Fibroblast of skin of right quadriceps (primary cell): ENCODE measurements at places on chromosomes 6 and 20.

GRCh38 chr6:27825025-27825793, 87.0 kb downstream of the OR2B2 start:
- DNase-seq, result no peak

- peak; percentile 6 for DNase-seq
These were observed 31.8 kb downstream of the TREML1 start for GRCh38 chr6:41122373-41122772.

GRCh38 chr20:37364013-37364926, 18.3 kb downstream of the SRC start:
- DNase-seq, result no peak

DNA sequence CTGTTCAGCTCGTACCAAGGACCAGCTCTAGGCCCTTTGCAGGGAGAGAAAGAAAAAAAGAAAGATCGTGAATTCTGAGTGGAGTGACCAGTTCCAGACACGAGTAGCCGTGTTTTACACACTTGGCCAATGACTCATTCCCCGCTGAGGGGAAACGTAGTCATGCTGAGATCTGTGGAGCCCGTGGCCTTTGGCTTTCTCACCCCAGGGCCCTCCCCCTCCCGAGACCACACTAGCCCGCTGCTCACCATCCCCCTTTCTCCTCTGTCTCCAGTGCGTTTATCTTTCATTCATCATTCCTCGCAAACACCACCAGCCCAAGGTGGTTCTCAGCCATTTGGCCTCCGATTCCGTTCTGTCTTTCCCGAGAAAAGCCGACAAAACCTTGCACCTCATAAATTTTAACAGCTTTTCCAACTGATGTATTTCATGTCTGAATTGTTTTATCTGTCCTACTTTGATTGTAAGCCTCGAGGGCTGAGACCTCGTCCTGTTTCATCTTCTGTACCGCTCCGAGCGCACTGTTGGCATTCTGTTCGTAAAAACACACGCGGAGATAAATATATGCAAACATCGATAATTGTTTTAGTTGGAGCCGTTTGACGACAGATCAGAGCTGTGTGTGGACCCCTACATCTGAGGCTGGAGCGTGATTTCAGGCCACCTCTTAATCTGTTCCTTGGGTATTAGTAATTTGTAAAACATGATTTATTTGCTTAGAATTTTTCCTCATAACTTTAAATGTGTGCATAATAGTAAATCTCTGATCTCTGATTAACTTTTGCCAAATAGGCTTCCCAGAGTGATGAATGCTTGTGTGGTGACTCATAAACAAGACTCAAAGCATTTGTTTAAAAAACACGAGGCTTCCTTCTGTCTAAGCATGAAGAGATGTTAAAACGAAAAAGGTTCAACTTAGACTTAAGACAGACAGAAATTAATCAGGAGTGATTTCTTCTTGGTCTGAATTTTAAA, 336.6 kb downstream of the CDH4 start:
- peak; percentile 87 for DNase-seq

GRCh38 chr6:122491919-122492555, 20.4 kb upstream of the SERINC1 start:
- DNase-seq, result peak; percentile 58

GRCh38 chr6:25010902-25011625, 75.3 kb upstream of the RIPOR2 start:
- DNase-seq, result peak; percentile 67

DNA sequence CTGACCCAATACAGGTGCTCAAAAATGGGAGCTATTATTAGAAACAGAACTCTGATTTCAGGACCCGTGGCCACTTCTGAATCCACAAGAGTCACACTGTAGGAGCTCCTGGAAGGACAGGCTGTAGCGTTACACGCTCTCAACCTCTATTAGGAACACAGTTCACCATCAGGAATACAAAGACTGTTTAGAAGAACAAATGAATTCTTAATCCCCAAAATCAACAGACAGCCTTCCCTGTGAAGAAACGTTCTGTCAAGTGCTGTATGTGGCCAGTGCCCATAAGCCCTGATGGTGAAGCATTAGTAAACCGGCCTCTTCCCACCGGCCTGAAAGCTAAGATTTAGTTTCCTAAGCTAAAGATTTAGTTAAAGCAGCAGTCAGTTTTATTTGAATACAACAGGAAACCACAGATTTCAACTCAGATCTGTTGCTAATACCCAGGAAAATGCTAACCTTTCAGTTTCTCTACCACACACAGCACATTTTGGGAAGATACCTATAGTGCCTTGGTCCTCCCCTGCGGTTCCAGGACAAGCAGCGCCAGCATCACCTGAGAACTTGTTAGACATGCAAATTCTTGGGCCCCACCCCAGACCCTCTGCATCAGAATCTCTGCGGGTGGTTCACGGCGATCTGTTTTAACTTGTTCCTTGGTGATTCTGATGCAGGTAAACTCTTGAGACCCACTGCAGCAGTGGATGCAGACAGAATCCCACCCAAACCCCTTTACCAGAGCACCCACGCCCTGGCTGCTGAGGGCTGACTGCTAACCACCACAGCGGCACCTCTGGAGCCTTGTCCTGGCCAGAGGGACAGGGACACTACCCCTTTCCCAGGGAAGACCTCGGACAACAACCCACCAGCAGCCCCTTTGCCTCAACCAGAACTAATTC, 33.4 kb downstream of the MTRES1 start:
- no peak for DNase-seq

- peak; percentile 8 for DNase-seq
These were observed 60.5 kb downstream of the DOP1A start for GRCh38 chr6:83127976-83128375.

- no peak for DNase-seq
These were observed 120.8 kb downstream of the ISM1 start for GRCh38 chr20:13341737-13342393.

DNA sequence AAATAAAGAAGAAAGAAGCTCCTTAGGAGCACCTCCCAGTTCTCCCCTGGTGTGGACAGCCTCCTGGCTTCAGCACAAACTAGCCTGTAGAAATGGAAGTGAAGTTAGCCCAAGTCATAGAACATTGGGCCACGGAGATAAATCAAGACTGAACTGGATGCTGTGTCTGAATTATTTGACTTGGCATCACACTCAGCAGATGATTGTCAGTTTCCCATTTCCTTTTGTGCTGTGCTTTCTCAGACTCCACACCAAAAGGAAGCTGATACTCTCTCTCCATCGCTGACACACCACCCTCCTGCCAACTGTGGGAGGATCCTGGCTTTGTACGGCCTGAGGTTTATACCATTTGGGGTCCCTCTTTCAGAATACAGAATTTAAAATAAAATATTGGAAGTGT, 209.8 kb downstream of the TFAP2A start:
- no peak for DNase-seq

DNA sequence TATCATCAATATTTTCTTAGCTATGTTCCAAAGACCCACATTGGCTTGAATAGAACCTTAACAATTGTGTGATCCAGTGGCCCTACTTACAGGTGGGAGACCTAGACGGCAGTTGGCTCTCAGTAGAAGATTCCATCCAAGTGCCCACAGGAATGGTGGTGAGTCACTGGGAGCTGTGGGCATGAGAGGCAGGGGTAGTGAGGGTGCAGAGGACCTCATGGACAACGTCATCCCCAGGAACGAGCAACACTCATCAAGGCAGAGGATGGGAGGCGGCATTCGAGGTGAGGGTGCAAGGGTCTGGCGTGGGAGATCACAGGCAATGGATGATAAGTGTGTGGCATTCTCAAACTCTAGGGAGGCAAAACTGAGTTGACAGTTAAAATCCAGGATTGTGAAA, 17.5 kb upstream of the SPO11 start:
- no peak for DNase-seq

DNA sequence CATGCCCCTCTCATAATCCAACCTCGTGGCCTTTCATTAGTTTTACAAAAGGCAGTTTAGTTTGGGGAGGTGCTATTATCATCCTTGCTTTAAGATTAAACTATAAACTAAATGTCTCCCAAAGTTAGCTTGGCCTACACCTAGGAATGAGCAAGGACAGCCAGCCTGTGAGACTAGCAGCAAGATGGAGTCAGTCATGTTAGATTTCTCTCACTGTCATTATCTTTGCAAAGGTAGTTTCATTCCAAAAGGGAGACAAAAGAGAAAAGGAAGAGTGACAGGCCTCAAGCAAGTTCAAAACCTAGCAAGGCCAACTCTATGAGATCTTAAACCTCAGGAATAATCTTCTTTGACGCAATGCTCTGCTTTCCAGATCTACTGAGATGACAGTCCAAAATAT, 232.2 kb downstream of the UBE3D start:
- no peak for DNase-seq

- DNase-seq, result no peak
These were observed 16.0 kb downstream of the MARCKS start for GRCh38 chr6:113873043-113873667.

- DNase-seq, result no peak
These were observed 47.7 kb upstream of the POLR1H start for GRCh38 chr6:30013291-30013922.

DNA sequence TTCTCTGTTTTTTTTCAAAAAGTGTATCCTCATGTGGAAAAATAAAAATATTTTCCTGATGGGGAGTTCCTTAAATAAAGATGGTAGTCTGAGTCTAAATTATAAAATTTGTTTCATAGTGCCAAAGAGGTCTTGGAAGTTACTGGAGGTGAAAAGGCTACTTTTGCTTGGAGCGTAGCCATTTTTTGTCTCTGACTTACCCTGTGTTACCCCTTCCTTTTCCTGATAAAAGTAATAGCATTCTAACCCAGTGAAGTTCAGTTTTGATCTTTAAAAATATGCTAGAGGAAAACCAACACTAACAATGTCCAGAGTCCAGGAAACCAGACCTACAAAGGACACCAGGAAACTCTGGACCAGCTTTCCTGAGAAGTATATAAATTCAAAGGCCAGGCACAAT, 112.2 kb upstream of the FOXO3 start:
- no peak for DNase-seq

- DNase-seq, result no peak
These were observed 1.3 kb upstream of the SLC17A1 start for GRCh38 chr6:25833136-25833535.

DNA sequence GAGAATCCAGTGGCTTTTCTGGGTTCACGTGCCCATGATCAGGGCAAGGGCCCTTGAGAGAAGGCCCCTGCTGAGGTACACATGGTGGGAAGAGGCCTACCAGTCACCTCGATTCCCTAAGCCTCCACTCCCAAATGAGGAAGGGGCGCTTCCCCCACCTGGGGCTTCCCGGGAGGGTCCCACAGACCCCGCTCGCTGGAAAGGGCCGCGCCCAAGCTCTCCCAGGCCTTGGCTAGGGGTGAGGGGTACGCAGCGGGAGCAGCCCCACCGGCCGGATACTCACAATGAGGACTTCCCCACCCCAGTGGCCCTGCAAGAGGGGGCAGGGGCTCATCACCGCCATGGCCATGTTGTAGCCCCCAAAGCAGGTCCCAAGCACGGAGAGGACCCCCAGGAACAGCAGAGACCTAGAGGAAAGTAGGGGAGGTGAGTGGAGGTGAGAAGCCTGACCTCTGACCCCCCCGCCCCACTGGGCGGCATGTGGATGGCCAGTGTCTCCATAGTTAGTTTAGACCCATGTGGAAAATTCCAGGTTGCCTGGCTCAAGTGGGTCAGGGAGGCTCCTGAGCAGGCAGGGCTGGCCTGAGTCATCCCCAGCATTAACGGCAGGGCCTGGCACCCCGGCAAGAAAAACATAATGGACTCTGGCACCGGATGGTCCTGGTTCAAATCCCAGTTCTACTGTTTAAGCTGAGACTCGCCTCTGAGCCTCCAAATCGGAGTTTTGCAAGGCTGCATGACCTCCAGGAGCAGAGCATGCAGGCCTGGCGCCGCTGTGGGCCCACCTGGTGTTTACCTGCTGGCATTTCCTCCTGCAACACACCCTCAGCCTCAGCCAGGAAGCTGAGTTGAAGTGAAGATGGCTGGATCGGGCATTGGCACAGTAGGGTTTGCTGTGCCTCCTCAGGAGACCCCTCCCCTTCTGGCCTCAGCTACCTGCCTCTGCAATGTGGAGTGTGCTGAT, 6.6 kb downstream of the SLC52A3 start:
- DNase-seq, result no peak

DNA sequence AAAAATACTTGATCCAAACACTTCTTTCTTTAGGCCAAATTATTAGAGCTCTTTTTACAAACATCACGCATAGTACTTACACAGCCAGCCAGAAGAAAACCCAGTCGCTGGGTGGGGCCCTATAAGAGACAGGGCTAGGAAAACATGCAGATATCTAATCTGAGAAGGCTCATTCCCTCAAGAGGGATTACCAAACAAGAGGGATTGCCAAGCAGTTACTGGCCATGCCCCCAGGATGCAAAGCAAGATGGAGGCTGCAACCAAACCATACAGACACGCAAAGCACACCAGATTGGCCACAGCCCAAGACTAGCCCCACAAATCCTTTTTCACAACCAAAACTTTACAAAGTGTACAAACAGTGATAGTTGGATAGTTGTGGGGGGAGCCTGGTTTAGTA, 1235.4 kb upstream of the GJE1 start:
- DNase-seq, result no peak

- DNase-seq, result peak; percentile 56
These were observed 13.6 kb downstream of the PDE10A start for GRCh38 chr6:165649166-165650137.

DNA sequence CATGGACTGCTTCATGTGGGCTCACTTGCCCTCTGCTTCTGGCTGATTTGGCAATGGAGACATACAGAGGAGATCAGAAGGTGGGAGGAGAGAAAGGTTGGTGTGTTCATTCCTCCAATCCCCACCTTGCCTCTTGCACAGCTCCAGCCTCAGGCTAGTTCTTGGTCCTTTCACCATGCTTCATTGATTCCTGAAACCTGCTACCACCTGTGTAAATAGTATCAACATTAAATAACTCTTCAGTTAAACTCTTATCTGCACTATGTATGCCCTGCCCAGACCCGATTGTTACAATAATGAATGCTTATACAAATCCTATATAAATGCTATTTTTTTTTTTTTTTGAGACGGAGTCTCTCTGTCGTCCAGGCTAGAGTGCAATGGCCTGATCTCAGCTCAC, 174.5 kb downstream of the CD83 start:
- DNase-seq, result no peak

DNA sequence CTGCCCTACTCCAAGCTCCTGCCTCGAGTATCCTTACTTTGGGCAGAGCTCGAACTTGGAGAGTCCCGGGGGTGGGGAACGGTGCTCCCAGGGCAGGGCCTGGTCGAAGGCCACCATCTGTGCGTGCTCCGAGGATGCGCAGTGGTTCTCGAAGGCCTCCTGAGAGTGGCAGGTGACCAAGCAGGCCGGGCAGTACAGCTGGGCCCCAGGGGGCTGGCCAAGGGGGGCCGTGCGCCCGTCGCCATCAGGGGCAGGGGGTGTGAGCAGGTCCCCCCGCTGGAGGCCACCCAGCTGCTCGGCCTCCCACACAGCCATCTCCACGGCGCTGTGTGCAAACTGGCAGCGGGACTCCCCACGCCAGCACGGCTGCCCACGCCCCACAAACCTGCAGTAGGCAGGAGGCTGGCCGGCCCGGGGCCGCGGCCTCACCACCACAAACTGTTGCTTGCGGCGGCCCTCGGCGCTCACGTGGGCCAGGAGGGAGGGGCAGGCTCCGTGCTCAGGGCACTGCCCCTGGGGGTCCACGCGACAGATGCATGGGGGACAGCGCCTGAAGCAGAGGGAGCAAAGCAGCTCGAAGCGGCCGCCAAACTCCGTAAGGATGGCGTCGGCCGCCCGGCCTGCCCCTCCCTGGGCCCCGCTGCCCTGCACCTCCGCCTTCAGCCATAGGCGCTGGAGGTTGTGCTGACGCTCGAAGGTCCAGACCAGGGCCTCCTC, 1.8 kb downstream of the HELZ2 start:
- DNase-seq, result no peak
